ENCODE measurements at places on chromosomes 4 and X. TPM values are rescaled to one million over a fixed set of nuclear protein-coding genes. Genes with fewer than 3 reads are reported as not detected.

The GLRB gene
- 14.7 TPM for total RNA-seq

The HTN3 gene
- not detected for total RNA-seq

The SSX3 gene
- total RNA-seq, result not detected

The NXF2B gene
- not detected for total RNA-seq

The ZNF157 gene
- total RNA-seq, result not detected

The RPL39 gene
- total RNA-seq, result 6,322 TPM
